Stimulated activated CD8-positive, alpha-beta memory T cell treated with anti-CD3 and anti-CD28 coated beads, Interleukin-4, amount 100 ng/mL, for 1 hour (primary cell): ENCODE measurements at places on chromosomes 7 and 10.

DNA sequence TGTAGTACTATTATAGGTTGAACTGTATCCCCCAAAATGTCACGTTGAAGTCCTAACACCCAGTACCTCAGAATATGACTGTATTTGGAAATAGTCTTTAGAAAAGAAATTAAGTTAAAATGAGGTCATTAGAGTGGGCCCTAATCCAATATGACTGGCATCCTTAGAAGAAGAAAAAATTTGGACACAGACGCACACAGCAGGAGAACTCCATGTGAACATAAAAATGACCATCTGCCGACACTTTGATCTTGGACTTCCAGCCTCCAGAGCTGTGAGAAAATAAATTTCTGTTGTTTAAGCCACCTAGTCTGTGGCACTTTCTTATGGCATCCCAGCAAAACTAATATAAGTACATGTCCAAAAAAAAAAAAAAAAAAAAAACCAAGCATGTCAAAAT is 225.8 kb downstream of the PARD3 start:
- no peak for DNase-seq

GRCh38 chr10:132944510-132944909 is 2.1 kb upstream of the CFAP46 start:
- DNase-seq: no peak

DNA sequence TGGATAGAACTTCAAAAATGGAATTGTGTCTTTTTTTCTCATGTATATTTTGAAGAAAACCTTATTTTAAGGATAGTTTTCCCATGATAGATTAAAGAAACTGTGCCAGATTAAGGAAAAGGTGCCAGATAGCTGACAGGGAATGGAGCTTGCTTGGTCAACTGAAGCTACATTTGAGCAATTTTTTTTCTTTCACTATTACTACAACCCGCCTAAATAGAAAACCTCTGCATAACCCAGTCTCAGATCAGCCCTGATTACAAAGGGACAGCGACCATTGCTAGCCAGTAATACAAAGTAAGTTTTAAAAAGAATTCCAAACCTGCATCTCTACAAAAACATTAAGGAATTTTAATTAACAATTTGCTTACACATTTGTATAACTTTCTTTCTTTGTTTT is 1123.4 kb upstream of the LRRTM3 start:
- no peak for DNase-seq

DNA sequence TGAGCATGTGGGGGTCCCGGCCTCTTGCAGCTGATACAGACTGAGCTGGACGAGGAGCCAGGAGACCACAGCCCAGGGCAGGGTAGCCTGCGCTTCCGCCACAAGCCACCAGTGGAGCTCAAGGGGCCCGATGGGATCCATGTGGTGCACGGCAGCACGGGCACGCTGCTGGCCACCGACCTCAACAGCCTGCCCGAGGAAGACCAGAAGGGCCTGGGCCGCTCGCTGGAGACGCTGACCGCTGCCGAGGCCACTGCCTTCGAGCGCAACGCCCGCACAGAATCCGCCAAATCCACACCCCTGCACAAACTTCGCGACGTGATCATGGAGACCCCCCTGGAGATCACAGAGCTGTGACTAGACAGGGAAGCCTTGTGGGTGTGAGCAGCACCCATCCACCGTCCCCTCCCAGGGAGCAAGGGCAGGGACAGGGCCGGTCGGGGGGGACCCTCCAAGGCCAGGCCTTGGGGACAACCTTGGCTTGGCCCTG is 36.1 kb downstream of the PSAP start:
- DNase-seq: no peak

- no peak for DNase-seq
Observed at GRCh38 chr7:80135309-80136104, 876 bp downstream of the GNAI1 start.

DNA sequence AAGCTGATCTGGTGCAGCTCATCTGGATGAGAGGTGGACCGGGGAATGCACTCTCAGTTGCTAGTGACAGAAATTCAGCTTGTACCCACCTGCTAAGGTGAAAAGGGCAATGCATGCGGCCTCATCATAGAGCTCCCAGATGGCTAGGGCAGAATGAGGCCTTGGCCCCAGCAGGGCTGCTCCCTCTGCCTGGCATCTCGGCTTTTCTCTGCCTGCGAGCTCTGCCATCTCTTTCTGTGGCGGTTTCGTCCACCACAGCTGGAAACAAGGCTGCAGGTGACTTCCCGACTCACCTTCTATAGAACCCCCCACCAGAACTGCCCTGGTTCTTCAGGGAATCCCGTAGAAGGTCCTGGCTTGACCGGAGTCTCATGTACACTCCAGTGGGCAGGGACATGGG is 60.1 kb downstream of the TACC2 start:
- DNase-seq: no peak

DNA sequence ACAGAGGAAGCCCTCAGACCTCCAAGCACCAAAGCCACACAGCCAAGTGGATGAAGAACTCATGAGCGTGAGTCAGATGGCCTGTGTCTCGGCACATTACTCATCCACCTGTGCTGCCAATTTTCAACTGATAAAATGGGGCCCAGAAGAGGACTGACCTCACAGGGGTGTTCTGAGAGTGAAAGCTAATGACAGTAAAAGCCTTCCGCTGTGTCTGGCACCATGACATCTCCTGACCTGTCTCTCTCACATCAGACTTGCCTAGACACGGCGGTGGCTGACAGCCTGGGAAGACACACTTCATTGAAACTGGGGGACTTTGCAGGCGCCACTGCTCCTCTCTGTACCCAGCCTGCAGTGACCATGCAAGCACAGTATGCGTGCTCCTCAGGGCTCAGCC is 8.3 kb upstream of the SLC18A3 start:
- no peak for DNase-seq
